ENCODE measurements at places on chromosomes 3 and 15.

GRCh38 chr3:97895216-97895615 is 73.4 kb downstream of the CRYBG3 start:
- DNase-seq: no peak

DNA sequence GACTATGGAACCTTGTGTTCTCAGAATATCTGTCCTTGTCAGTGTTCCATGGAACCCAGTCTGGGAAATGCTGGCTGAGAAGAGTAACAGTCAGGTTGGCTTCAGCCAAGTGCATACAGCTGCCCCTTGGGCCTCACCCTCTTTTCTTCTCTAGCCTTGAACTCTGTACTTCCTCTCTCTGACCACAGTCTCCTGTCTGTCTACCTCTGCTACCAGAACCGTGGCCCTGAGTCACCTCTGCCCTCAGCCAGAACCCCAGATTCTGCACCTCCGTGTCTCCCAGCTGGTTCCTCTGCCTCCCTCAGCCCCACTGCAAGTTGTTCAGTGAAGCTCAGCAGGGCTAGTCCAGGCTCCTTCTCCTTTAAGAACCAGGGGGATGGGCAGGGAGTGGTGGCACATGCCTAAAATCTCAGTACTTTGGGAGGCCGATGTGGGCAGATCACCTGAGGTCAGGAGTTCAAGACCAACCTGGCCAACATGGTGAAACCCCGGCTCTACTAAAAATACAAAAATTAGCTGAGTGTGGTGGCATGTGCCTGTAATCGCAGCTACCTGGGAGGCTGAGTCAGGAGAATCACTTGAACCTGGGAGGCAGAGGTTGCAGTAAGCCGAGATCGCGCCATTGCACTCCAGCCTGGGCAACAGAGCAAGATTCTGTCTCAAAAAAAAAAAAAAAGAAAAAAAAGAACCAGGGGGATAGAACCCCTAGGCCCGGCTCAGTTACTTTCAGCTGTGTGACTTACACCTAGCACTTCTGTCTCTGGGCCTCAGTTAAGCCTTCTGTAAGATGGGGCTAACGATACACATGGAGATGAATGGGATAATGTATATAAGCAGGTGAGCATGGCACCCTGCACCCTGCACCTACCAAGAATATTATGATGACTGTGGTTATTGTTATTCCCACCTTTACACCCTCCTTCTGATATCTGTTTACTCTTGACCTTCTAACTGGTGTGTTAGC is 24.3 kb upstream of the TATDN2 start:
- peak; percentile 24 for DNase-seq

DNA sequence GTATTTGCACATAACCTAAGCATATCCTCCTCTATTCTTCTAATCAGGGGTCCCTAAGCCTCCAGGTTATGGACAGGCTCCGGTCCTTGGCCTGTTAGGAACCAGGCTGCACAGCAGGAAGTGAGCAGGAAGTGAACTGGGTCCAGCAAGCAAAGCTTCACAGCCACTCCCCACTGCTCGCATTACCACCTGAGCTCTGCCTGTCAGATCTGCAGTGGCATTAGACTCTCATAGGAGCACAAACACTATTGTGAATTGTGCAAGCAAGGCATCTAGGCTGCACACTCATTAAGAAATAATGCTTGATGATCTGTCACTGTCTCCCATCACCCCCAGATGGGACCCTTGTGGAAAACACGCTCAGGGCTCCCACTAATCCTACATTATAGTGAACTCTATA is 9.8 kb downstream of the MSL2 start:
- DNase-seq: no peak

- no peak for DNase-seq
Observed at GRCh38 chr15:48719668-48720067, 74.2 kb upstream of the FBN1 start.

- DNase-seq: no peak
Observed at GRCh38 chr15:75620841-75621391, 4.6 kb downstream of the SNUPN start.

- no peak for DNase-seq
Observed at GRCh38 chr15:83207009-83207659, 489 bp downstream of the HDGFL3 start.

DNA sequence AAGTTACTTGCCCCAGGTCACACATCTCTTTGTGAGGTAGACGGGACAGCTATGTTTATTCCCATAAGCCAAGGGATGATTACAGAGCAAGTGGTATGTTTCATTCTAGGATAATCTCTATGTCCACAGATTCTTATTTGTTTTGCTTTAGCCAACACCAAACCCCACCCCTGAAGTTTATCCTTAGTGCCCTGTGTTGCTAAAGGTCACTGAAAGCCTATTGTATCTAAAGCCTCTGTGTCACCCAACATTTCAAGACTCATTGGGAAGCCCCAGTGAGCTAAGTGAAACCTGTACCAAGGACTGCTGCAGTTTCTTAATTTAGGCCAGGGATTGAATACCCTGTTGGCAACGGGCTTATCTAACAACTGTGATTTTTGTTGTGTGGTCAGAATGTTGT is 135.6 kb downstream of the ADAMTS9 start:
- DNase-seq: no peak

- DNase-seq: no peak
Observed at GRCh38 chr15:45646220-45646619, 11.4 kb downstream of the SQOR start.

- no peak for DNase-seq
Observed at GRCh38 chr15:38559636-38560307, 4.8 kb downstream of the RASGRP1 start.

GRCh38 chr3:175311946-175312345 is 452.8 kb downstream of the NAALADL2 start:
- DNase-seq: no peak

DNA sequence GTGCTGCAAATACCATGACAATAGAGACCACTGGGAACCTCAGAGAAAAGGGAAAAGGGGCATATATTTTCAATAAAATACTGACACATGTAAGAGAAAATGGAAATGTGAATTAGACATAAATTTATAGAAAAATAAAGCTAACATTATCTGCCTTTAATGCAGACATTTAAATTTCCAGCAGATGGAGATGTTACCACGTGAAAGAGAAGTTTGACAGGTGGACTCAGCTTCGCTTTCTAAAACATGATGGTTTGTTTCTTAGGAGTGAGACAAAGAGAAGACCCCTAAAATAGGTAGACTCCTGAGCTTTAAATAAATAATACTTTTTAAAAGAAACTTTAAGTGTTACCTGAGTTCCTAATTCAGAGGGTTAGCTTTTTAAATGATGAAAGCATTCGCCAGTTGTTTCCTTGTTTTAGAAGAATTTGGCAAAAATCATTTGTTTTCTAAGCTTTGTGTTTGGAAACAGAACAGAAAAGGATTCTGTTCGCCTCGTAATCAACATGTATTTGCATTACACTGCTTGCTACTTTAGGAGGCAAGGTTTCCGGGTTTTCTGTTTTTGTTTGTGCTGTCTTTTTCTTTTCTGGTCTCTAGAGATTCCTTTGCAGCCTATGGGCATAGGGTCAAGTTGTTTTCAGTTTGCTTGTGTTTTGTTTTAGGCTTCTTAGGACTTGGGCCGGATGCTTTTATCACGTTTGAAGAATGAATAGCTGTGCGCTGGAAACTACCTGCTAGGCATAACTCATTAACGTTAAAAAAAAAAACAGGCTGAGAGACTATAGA is 271.4 kb downstream of the THSD4 start:
- no peak for DNase-seq

DNA sequence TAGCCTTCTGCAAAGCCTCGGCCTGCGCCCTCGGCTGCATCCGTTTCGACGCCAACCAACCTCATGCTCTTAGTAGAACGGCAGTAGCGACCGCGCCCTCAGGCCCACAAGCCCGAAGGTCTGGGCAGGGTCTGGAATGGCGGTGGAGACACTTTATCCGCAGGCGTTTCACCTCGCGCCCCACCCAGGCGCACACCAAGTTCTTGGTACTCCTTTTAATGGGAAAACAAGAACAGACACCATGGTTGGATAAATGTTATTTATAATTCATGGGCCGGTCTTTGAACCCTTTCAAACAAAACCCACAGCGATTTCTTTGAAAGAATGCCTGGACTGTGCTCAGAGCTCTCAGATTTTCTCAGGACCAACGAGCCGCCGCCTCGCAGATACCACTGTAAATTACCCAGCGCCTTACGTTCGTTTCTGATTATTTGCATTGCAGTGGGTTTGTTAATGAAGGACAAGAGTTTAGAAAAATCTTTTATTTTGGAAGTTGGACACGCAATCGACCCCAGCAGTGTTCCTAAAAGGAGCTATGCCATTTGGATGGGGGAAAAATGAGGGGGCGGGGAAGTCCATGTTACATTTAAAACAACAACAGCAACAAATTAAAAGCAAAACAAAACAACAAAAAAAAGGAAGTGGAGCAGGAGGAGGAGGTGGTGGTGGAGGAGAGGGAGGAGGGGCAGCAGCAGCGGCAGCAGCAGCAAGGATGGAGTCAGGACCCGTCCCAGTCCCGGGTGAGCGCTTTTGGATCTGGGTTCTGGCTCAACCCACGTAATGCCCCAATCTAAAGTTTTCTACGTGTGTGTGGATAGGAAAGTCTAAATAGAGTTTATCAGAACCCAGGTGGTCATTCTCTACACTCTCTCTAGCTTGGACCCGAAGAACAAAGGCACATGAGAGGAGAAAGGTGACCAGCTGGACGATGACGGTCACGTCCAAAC is 993 bp upstream of the ISL2 start:
- no peak for DNase-seq

DNA sequence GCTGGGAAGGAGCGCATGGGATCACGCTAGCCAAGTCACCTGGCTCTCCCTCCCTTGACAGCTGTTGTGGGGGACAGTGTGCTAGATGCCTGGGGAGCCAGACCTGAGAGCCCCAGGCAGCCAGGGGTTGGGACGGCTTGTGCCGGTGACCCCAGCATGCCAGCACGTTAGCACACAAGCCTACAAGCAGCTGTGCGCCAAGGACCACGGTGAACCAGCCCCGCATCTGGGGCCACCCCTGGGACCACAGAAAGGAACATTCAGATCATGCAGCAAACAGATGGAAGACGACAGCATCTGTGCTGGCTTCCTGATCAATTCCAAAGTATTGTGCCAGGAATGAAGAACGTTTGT is 64.8 kb downstream of the NTRK3 start:
- DNase-seq: no peak

GRCh38 chr3:34292605-34293300 is 494.3 kb downstream of the PDCD6IP start:
- DNase-seq: no peak

DNA sequence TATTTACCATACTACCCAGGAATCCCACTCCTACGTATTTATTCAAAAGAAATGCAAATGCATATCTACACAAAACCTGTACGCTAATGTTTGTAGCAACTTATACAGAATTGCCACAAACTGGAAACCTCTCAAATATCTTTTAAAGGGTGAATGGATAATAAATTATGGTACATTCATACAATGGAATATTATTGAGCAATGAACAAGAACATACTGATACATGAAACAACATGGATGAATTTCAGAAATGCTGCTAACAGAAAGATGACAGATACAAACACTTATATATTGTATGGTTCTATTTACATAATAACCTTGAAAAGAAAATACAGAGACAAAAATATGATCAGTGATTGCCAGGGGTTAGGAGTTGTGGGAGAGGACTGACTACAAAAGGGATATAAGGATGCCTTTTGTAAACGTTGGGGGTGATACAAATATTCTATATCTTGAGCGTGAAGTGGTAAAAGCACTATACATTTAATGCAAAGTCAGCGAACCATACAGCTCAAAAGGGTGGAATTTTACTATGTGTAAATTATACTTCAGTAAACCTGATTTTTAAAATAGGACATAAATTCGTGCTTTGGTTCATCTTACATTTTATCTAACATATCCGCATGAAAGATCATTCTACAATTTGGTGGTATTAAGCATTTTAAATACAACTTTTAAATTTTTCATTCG is 55.0 kb upstream of the FOXB1 start:
- DNase-seq: no peak

DNA sequence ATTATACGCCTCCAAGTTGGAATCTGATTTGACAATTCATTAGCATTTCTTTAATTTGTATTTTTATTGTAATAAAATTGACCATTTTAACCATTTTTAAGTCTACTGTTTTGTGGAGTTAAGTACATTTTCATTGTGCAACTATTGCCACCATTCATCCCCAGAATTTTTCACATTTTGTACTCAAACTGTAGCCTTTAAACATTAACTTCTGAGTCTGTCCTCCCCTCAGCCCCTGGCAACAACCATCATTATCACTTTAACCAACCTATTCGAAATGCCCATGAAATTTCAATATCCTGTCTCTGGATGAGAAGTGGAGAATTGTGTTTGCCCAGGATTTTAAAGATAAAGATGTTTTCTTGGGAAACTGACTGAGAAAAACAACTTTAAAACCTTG is 27.7 kb downstream of the IL1RAP start:
- no peak for DNase-seq

GRCh38 chr15:79090487-79091203 is at the start of gene RASGRF1:
Gene RASGRF1 (minus strand): TSS chr15:79090780. CDS start chr15:79090498, 282 bp downstream.
- no peak for DNase-seq

DNA sequence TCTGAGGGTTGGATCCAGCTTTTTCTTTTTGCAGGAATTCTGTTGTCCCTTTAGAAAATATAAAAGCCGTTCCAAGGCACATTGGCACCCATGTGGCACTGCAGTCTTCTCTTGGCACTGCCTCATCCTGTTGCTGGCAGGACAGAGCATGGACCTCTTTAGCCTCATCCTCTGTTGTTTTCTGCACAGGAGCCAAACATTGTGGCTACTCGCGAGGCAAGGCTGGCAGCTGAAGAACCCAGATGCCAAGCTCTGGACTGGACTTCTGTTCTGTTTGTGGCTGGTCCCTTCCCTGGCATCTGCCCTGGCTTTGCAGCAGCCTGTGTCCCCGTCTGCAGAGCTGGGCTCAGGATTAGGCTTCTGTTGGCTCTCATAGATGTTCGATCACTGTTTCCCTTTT is 224.7 kb upstream of the TBC1D5 start:
- no peak for DNase-seq

DNA sequence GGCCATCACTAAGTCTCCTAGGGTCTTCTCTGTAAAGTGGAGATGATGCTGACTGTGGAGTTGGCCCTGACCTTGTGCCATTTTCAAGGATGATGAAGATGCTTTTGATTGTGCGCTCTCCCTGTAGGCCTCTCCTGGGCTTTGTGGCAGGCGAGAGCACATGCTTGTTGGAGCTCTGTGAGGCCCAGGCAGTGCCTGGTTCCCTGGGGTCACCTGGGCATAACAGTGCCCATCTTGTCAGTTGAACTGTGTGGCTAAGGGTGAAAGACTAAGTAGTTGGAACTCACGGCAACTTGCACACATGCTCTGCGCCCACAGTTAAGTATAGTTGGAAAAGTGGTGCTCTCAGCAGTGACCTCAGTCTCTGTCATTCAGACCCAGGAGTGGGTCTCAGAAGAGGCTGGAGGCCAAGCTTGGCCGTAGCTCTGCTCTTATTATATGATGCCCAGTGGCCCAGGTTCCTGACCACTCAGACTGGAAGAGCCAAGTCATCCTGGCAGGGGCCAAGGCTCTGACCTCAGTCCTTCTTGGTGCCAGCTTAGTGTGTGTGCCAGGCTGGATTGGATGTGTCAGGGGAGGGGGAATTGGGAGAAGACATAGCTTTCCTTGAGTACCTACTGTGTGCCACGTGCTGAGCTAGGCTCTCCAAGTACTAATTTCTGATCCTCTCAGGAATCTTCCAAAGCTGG is 154.6 kb downstream of the EEFSEC start:
- DNase-seq: no peak

Data from stimulated activated naive CD4-positive, alpha-beta T cell treated with Interleukin-2 at 50 U/mL for 16 hours (primary cell).